ENCODE measurements at places on chromosomes 12 and 14. TPM values are rescaled to one million over a fixed set of nuclear protein-coding genes. Genes with fewer than 3 reads are reported as not detected.

ALDH2 gene
- 382 TPM for total RNA-seq

GTF2H3 gene
- total RNA-seq: 13.3 TPM

LRRIQ1 gene
- total RNA-seq: 0.08 TPM

GYS2 gene
- total RNA-seq: not detected

OR6S1 gene
- not detected for total RNA-seq

Measured in Right ventricle myocardium inferior (tissue), 1 donor.